ENCODE measurements at places on chromosomes 13 and 19. TPM values are rescaled to one million over a fixed set of nuclear protein-coding genes. Genes with fewer than 3 reads are reported as not detected.

CTXN1 gene
- polyA plus RNA-seq: not detected

MAST1 gene
- polyA plus RNA-seq: not detected

KIR2DL1 gene
- polyA plus RNA-seq: not detected

C5AR2 gene
- not detected for polyA plus RNA-seq

DUS3L gene
- polyA plus RNA-seq: 33.6 TPM

SMAD9 gene
- polyA plus RNA-seq: 0.07 TPM

LCP1 gene
- 803 TPM for polyA plus RNA-seq

TTC9B gene
- not detected for polyA plus RNA-seq

HOMER3 gene
- polyA plus RNA-seq: 0.49 TPM

GRCh38 chr13:37211487-37211886 lies 106.0 kb upstream of the CSNK1A1L start:
- no peak for DNase-seq

DNA sequence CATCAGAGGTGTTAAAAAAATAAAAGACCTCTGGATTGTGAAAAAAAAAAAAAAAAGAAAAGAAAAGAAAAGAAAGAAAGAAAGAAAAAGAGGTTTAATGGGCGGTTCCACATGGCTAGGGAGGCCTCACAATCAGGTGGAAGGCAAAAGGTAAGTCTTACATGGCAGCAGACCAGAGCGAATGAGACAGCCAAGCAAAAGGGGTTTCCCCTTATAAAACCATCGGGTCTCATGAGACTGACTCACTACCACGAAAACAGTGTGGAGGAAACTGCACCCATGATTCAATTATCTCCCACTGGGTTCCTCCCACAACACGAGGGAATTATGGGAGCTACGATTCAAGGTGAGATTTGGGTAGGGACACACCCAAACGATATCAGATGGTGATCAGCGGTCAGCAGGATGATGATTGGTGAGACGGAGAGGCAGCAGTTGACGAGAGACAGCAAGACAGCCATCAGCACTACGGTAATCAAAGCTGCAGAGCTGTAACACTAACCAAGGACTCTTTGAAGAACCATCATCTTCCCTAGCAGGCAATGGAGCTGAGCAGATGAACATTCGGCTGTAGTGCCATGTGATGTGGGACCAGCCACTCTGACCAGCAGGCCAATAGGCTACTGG lies 3.9 kb upstream of the CD209 start:
- peak; percentile 82 for DNase-seq

DNA sequence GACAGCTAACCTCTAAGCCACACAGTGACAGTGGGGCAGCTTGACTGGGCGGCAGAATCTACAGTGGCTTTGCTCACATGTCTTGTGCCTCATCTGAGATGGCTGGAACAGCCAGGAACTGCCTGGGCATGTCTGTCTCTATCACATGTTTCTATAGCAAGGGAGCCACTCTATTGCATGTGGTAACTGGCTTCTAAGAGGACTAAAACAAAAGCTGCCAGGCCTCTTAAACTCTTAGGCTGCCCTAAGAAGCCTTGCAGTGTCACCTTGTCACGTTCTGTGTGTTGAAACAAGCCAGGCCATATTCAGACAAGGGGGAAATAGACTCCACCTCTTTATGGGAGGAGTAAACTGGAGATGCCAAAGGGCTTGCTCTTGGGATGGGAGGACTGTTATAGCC lies 122.9 kb upstream of the MAB21L1 start:
- no peak for DNase-seq

GRCh38 chr13:45870232-45870631 lies 18.7 kb upstream of the SIAH3 start:
- DNase-seq: no peak

DNA sequence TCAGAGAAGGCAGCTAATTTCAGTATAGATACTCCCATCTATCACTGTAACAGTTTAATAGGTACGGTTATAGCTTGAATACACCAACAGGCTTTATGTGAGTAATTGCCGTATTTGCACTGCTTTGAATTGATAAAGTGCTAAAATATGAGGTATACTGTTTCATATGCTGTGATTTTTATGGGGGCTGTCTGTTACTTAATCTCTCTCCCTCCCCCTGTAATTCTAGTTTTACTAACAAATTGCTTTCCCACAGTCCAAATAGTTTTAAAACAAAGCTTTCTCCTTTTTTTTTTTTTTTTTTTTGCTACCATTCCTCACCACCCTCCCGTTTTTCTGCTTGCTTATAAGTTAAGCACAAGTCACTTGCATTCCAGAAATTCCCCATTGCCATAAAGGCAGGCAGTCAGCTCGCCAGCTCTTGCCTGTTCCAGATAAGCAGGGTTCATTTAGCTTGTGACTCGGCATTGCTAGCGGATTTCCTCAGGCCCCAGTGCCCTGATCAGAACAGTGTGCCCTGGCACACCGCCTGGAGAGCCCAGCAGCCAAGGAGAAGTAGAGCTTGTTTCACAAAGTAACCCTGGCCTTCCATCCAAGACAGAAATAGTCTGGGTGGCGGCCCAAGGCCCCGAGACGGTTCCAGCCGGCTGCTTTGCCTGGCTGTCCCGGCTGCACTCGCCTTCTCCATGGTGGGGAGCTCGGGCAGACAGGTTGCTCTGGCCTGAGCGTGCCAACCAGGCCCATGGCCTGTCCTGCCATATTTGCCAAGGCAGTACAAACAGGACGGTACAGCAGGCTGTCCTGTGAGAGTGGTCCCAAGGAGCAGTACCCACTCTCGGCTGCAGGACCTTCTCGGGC lies 43.5 kb upstream of the NPAS1 start:
- DNase-seq: no peak

- DNase-seq: no peak
Observed at GRCh38 chr13:97367016-97367822, 66.8 kb upstream of the RAP2A start.

DNA sequence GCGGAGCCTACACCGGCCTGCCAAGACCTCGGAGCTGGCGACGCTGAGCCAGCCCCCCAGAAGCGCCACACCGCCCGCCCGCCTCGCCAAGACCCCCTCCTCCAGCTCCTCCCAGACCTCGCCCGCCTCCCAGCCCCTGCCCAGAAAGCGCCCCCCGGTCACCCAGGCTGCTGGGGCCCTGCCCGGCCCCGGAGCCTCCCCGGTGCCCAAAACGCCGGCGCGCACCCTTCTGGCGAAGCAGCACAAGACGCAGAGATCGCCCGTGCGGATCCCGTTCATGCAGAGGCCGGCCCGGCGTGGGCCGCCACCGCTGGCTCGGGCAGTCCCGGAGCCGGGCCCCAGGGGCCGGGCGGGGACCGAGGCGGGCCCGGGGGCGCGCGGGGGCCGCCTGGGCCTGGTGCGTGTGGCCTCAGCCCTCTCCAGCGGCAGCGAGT lies 10.2 kb downstream of the C19orf25 start:
- DNase-seq: no peak

DNA sequence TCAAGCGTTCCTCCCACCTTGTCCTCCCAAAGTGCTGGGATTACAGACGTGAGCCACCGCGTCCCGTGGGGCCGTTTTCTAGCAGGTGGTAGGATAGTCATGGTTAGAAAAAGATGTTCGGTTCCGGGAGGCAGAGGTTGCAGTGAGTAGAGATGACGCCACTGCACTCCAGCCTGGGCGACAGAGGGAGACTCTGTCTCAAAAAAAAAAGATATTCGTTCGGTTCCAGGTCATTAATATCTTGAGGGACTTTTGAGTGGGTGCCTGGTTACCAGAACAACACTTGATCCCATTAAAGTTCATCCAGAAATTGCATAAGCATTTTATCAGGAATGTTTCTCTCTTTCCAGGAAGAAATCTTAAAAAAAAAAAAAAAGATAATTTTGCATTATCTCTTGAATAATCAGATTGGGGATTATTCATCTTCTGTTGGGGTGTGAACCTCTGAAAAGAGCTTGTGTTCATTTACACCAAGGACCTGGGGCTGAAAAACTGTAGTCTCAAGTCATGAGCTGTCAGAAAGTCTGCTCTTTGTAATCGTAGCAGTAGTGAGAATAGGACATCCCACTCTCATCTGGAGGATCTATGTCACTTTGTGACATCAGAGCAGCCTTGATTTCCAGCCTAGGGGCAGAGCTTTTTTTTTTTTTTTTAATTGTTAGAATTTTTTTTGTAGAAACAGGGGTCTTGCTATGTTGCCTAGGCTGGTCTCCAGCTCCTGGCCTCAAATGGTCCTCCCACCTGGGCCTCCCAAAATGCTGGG lies 1.0 kb upstream of the ETHE1 start:
- no peak for DNase-seq

DNA sequence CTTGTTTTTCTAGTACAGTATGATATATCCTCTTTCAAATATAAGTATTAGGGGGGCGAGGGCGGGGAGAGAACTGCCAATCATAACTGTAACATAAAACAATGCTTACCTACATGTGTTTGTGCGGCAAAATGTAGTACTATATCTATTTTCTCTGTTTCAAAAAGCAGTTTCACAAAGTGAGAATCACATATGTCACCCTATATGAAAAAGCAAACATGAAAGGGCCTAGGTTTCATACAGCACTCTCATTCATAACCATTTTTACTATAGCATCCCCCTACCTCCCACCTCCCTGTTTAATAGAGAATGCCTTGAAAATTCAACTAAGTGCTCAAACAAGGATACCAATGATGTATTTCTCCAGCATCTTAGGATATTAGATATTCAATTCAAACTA lies 5.2 kb downstream of the TGDS start:
- DNase-seq: no peak

GRCh38 chr13:62246581-62246980 lies 830.9 kb upstream of the PCDH20 start:
- DNase-seq: no peak

DNA sequence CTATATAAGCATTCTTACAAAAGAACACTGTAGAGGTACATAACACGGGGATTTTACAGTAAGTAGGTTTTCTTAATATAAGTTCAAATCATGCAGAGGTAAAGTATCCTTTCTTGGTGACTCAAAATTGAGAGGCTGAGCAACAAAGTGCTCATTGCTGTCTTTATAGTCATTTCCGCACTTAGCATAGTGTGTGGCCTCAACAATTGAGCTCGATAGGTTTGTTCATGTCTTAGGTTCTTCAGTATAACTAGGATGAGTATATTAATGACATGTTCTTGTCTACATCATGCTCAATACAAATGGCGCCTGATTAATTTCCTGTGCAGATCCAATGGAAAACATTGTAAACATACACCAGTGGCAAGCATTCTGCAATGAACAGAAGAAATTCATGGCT lies 1.4 kb downstream of the WDFY2 start:
- no peak for DNase-seq

GRCh38 chr13:75804605-75805004 lies 168.5 kb downstream of the LMO7 start:
- no peak for DNase-seq

DNA sequence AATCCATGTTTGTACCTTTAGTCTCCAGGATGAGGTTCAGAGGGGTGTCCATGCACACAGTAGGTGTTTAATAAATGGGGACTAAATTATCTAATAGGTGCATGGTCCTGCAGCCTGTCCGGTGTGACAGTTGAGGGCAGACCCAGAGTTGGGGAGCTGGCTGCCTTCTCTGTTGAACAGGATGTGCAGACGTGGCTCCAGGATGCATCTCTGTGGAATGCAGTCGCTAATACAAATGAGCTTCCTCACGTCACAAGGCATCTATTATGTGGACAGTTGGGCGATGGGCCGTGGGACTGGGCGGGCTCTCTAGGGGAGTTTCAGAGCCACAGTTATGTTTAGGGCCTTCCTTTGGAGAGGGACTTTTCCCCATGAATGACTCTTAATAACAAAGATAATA lies 71.0 kb downstream of the SIPA1L3 start:
- peak; percentile 62 for DNase-seq

- DNase-seq: no peak
Observed at GRCh38 chr13:112056284-112056727, 10.6 kb upstream of the SOX1 start.

DNA sequence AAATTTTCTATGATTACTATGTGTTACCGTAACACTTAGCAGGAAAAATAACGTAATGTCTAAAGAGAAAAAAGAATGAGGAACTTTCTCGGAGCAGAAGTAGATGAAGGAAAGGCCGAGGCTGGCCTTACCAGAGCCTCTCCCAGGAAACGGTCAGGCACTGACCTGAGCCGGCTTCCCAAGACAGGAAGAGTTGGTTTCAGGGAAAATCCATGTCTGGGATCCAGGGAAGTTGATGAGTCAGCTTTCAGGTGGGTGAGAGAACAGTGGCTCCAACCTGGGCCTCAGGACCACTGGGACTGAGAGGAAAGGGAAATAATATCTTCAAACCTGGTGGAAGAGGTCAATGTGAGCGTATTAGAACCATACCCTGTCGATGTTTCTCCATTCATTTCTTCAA lies 93.3 kb upstream of the UBL3 start:
- DNase-seq: no peak

DNA sequence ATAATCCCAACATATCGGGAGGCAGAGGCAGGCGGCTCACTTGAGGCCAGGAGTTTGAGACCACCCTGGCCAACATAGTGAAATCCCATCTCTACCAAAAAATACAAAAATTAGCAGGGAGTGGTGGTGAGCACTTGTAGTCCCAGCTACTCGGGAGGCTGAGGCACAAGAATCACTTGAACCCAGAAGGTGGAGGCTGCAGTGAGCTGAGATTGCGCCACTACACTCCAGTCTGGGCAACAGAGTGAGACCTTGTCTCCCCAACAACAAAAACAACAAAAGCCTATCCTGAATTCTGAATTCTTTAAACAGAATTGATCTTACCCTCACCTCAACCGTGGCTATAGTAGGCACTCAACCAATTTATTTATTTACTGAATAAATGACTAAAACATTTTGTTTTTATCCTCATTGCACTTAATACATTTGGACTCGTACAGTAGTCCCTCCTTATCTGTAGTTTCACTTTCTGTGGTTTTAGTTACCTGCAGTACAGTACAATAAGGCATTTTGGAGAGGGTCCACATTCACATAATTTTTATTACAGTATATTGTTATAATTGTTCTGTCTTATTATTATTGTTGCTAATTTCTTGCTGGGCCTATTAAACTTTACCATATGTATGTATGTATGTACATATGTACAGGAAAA lies 98.8 kb downstream of the TBC1D4 start:
- no peak for DNase-seq

DNA sequence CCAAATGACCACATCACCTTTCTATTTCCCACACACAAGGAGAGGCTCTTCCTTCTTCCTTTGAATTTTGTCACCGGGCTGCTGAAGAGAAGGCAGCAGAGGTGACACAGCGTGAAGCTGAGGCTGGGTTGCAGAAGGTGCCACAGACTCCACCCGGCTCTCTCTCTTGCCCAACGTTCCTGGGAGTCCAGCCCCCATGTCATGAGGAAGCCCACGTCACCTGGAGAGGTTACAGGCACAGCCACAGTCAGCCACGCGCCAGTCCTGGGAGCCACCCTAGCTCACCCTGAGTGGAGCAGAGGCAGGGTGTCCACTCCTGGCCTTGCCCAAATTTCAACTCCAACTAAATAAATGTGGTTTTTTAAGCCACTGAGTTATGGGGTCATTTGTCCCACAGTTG lies 4.8 kb upstream of the TMEM255B start:
- DNase-seq: no peak

GRCh38 chr13:94109715-94110374 lies 369.6 kb downstream of the DCT start:
- DNase-seq: no peak
